ENCODE measurements at places on chromosomes 1 and 21.

DNA sequence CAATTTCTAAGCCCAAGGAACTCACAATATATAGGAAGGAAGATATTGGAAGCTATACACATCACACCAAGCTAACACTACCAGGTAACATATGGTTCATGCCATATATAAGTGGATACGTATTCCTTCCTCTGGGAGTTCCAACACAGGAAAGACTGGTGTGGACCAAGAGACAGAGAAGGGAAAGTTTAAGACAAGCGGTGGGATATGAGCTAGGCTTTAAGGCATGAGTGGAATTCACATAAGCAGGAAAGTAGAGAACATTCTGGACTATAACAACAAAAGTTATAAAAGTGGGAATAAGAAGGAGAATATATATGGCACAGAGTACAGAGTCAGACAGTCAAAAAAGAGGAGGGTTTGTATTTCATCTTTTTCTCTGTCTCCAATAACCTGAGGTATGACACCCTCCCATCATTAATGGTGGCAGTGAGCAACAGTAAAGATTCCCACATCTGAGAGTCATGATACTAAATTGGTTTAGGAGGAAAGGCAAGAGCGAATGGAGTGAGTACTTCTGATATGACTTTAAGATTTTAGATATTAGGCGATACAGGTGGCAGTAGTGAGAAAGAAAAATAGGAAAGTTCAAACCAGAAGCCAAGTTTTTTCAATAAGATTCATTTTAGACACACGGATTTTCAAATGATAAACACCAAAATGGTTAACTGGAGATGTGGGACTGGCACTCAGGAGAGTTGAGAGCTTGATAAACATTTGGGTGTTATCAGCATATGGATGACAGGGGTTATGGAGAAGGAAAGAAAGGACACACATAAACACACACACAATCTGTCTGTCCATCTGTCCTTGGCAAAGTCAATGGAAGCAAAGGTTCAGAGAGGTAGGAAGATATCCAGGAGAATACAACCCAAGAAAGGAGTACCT lies 87.4 kb upstream of the TTC39A start:
- no peak for DNase-seq

GRCh38 chr1:236341298-236341697 lies 52.8 kb upstream of the EDARADD start:
- DNase-seq = no peak

GRCh38 chr1:244341455-244342450 lies 110.0 kb downstream of the ADSS2 start:
- DNase-seq = no peak

GRCh38 chr1:61284936-61285335 lies 202.6 kb downstream of the NFIA start:
- no peak for DNase-seq

- DNase-seq = no peak
These were observed 46.1 kb downstream of the ST3GAL3 start for GRCh38 chr1:43753422-43753821.

GRCh38 chr1:205541161-205541886 lies 36.9 kb downstream of the CDK18 start:
- DNase-seq = no peak
